ENCODE measurements at places on chromosomes 12 and 14.

GRCh38 chr12:131530422-131530821, 180.5 kb upstream of the SFSWAP start:
- no peak for DNase-seq

DNA sequence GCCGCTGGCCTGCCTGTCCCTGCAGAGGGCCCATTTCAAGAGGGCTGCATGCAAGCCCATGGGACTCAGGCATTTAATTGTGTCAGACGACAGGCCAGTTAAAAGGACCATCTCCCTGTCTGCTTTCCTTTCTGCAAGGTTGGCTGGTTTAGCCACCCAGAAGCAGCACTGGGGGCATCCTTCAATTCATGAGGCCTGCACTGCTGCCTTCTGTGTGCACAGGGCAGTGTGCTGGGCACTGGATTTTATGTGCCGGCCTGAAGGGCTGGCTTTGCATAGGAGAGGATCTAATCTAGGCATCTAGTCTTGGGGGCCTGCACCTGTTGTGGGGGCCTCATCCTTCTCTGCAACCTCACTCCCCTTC, 114.1 kb upstream of the FKBP4 start:
- DNase-seq, result no peak

GRCh38 chr14:63752449-63753169, 24.7 kb upstream of the SGPP1 start:
- DNase-seq, result no peak

DNA sequence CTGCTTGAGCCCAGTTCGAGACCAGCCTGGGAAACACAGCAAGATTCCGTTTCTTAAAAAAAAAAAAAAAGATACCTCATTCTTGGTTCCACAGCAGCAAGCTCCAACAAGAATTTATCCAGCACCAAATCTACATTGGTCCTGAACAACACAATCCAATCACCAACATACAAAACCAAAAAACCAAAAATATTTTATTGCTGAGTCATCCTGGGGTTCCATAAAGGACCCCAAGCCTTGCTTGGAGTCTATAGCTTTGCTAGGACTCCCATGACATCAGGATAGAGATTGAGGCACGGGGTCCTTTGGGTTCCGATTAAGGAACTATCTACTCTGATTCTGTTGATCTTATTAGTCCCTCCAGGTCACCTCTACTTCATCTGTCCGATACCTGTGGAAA, 7.7 kb downstream of the OSGEP start:
- no peak for DNase-seq

DNA sequence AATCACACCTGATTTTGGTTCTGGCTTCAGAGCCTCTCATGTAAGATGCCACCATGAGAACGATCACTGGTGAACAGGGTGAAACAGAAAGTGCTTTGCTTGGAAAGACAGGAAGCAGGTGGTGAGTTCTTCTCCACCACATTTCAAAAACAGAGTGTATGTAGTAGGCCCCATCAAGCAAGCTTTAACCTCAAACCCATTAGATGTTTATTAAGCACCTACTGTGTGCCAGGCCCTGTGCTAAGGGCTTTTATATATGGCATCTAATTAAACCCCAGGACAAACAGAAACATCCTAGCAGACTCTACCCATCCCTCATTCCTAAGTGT, 47.8 kb upstream of the MED13L start:
- no peak for DNase-seq

DNA sequence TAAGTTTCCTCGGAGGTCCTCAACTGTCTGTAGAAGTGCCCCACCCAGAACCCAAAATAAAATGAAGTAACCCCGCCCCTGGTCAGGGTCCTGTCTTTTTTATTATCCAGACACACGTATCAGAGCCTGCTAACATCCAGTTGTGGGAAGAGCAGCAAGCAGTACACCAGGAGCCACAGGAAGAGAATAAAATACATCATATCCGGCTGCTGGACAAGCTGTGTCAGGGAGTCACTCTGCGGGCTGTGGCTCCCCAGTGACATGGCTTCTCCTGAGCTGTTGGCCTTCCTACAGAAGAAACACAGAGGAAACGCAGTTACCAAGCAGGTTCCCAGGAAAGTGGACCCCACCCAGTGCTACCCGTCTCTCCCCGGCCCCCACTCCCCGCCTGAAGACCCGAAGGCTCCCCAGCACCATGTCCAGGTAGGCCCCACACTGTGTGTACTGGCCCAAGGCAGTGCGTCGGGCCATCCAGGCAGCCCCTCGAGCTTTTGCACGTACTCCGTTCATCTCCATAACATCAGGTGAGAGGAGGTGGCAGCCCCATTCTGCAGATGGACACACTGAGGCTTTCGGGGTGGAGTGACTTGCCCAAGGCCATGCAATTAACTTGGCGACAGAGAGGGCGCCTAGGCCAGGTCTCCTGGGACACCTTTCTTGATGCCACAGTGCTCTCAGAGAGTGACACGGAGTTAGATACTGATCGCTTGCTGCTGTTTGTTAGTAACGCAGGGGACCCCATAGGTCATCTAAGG, 34.3 kb upstream of the DICER1 start:
- DNase-seq, result no peak

GRCh38 chr14:65151609-65151956, 49.3 kb upstream of the MAX start:
- DNase-seq, result no peak

- DNase-seq, result no peak
Measured at GRCh38 chr12:119673634-119674033, 5.7 kb downstream of the PRKAB1 start.

DNA sequence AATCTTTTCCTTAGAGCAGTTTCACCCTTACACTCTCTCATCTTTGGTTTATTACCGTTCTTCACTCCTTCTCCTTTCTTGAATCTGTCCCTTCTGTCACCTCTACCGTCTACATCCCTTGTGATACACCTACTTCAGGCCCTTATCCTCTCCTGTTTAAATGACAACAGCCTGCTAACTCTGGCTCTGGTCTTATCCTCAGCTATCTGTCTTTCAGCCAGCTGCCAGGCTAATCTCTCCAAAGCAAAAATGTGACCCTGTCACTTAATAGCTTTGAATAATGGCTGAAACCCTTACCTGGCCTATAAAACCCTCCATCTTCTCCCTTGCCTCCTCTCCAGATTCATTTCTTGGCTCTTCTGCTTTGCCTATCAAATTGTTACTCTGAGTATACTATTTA, 32.3 kb downstream of the BEST3 start:
- DNase-seq, result no peak

DNA sequence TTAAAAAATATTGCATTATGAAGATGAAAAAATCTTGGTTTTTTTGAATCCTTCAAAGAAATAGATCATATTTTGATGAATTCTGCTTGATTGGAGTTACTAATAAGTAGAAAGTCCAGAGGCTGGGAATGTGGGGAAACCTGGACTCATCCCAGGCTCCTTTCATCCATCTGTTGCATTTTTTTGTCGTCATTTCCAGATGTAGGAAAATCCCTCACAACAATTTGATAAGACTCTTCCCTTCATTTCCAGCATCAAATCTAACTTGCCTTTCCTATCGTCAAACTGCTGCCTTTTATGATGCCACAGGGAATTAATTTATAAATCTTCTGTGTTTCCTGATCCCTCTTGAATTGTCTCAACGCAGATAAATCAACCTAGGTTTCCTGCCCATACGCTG, 211.6 kb downstream of the FBXL14 start:
- no peak for DNase-seq

DNA sequence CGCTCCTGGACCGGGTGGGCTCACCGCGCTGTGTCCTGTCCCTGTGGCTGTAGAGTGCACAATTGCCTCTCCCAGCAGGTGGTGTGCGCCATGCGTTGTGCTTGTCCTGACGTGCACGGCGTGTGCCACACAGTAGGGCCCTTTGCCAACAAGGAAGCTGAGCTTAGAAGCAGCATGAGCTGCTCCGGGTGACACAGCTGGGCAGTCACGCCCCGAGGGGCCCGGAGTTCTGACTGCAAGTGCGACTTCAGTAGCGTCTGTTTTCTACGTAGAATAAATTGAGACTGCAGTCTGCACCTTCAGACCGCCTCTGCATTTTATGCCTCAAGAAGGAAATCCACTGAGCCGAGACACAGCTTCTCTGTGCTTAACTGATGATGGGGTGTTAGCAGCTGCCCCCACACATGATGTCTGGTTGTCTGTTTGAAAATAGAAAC, 81.6 kb downstream of the ADGRD1 start:
- no peak for DNase-seq

DNA sequence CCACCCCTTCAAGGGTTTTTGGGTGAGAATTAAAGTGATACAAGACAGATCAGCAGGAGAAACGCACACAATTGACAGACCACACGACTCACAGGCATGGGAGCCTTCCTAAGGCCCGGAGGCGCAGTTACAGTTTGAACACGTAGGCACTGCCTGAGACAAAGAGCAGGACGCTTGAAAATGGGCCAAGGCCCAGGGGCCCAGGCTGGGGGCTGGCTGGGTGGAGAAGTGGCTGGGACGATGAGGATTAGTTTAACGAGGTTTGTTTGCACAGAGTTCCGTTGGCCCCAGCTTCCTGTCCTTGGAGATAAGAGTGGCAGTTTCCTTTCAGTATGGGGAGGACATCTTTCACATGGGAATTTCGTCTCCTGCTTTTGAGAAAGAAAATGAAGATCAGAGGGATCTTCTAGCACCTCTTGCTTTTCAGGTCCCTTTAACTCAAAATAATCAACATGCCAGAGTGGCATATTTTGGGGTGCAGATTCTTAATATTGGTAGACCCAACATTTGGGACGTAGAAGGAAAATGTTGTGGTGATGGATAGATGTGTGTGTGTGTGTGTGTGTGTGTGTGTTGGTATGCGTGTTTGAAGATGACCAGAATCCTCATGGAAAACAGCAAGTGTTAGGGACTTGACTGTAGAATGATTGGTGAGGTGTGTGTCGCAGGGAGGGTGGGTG, 44.6 kb downstream of the DLK1 start:
- DNase-seq, result no peak

- no peak for DNase-seq
Measured at GRCh38 chr12:110109037-110109836, 14.9 kb upstream of the IFT81 start.

DNA sequence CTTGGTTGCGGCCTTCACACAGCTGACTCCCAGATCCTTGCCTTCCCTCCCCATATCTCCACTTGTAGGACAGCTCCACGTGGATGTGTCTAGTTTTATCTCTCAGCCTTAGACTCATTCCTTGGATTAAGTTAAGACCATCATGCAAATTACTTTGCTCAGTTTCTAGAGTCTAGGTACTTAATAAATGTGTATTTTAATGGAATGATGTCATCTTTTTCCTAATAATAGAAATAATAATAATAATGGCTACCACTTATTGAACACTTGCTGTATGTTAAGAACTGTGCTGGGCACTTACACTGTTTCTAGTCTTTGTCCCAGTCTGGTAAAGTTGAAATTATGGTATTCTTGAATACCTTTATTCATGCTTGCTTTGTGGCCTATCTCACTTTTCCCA, 37.5 kb downstream of the FBXW8 start:
- no peak for DNase-seq

- no peak for DNase-seq
Measured at GRCh38 chr12:78293059-78293686, 462.5 kb downstream of the NAV3 start.

DNA sequence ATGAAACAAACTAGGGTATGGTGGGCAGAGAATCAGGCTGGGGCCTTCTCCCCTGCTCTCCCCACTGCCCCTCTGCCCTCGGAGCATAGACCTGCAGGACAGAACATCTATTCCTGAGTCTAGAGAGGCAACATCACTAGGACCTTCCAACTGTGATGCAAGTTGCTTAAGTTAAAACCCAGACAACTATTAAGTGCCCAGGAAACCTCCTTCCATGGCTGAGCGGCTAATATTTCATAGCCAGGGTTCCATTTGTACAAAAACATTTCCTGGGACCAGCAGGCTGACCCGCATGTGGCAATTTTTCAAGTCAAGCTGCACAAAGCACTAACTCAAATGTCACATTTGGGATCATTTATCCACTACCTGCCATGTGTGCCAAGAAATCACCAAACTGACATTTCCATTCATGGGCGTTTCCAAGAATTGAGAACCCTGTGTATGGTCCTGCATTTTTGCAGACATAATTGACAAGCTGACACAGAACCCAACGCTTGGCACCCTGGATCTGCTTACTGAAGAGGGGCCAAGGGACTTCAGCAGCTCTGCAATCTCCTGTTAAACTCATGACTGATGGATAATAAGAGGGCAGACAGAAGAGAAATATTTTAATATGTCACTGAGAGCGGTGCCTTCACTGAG, 32.7 kb downstream of the NT5DC3 start:
- no peak for DNase-seq

GRCh38 chr12:48183091-48183875, at the start of gene CCDC184:
Gene CCDC184 (plus strand): TSS chr12:48183644. CDS start chr12:48184123, 479 bp downstream.
- peak; percentile 58 for DNase-seq

DNA sequence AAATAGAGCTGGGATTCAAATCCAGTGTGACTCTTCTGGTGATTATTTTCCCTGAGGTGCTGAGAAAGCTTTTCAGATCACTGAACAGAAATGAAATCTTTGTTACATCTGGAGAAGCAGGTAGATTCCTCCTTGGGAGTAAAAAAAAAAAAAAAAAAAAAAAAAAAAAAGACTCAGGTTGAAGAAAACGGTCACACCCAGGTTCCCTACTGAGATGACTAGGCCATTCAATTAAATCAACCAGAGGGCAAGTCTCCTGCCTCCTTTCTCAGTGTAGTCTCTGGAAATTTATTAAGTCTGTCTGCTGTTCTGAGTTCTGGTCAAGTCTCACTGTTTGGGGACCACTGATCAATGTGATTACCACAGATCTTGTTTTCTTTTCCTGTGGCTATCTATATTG, 24.0 kb downstream of the ARG2 start:
- DNase-seq, result no peak

DNA sequence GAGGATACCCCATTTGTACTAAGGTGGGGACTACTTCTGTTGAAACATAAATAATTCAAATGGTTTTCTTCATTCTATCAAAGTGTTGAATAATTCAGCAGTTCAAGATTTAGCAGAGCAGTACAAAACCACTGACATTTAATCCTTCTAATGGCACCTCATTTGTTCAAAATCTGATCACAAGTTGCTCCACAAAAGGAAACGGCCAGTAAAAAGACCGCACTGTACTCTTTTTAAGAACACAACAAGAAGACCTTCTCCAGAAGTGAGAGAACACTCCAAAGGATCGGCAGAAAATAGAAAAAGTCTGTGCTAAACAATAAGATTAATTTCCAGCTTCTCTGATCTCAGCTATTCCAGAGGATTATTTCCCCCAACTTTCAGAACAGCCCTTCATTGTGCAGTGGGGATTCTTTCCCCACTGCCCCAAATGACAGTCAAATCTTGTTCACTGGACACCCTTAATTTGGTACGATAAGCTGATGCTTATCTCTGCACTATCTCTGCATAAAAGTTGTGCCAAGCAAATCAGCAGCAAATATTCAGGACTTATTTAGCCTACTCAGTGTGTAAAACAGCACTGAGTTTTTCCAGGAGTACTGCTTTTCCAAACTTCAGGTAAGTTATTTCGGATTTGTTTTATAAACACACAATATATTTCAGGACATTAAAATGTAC, 5.2 kb downstream of the MPHOSPH9 start:
- DNase-seq, result no peak

GRCh38 chr12:40229690-40230651, 5.2 kb downstream of the LRRK2 start:
- DNase-seq, result no peak

DNA sequence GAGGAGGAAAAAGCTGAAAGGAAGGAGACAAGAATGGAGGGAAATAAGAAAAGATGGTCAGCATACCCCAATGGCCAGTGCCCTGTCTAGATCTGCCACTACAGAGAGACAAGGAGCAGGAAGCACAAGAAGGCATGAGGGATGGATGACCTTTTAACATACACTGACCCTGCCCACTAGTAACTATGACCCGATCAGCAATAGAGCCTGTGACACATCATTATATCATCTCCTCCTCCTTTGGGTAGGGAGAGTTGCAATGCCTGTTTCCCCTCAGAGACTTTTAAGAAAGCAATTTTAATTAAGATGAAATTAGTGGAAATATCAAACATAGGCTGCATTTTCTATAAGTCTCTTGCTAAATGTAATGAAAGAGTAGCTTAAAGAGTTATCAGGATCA, 4.7 kb upstream of the SLC2A13 start:
- DNase-seq, result no peak

Measured in stimulated activated CD4-positive, alpha-beta T cell treated with anti-CD3 and anti-CD28 coated beads, Interleukin-12 subunit alpha, Interleukin-12 subunit beta, amount 100 ng/mL, for 48 hours (primary cell).